ENCODE measurements at places on chromosomes 11 and 22.

- DNase-seq: no peak
These were observed 108.1 kb downstream of the TSPAN18 start for GRCh38 chr11:44834846-44835245.

- no peak for DNase-seq
These were observed 15.5 kb upstream of the OR2AT4 start for GRCh38 chr11:75112200-75112599.

GRCh38 chr22:29023172-29023796 lies 38.3 kb downstream of the C22orf31 start:
- no peak for DNase-seq

GRCh38 chr11:28439403-28439802 lies 331.2 kb downstream of the METTL15 start:
- DNase-seq: no peak

GRCh38 chr11:82675838-82676237 lies 57.8 kb downstream of the FAM181B start:
- DNase-seq: no peak

- no peak for DNase-seq
These were observed 2.1 kb downstream of the LGALS12 start for GRCh38 chr11:63508009-63508408.

Data from stimulated activated CD4-positive, alpha-beta T cell treated with anti-CD3 and anti-CD28 coated beads, TNF-alpha, amount 100 ng/mL, for 4 hours (primary cell).